Aorta (tissue), 5 donors: ENCODE measurements at places on chromosomes 5 and 9. TPM values are rescaled to one million over a fixed set of nuclear protein-coding genes. Genes with fewer than 3 reads are reported as not detected.

DNA sequence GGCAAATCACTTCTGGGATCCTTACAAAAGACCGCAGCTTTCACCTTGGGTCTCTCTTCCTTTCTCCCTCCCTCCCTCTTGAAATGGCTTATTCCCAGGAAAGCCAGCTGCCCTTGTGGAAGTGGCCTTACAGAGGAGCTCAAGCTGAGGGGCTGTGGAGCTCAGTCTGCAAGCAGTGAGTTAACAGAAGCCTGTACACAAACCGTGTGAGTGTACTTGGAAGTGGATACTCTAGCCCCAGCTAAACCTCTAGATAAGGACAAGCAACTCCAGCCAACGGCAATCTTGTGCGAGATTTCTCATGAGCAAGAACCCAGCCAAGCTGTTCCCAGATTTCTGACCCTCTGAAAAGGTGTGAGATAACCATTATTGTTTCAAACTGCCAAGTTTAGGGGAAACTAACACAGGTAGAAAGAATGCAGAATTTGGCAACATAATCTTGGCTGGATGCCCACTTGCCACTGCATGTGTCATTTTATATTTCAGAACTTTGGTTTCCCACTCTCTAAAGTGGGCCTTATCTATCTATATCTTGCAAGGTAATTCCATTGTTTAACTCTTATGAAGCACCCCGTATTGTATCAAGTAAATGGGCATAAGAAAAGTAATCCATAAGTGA is 85.6 kb downstream of the CDH18 start:
- no peaks in the 10 kb centered on the region for H3K27me3 ChIP-seq
- no peaks in the 10 kb centered on the region for H3K36me3 ChIP-seq
- H3K27ac ChIP-seq = no peak overlapping the region
- no peak overlapping the region for H3K4me3 ChIP-seq

SPATA31E1 gene
- total RNA-seq = not detected

DNA sequence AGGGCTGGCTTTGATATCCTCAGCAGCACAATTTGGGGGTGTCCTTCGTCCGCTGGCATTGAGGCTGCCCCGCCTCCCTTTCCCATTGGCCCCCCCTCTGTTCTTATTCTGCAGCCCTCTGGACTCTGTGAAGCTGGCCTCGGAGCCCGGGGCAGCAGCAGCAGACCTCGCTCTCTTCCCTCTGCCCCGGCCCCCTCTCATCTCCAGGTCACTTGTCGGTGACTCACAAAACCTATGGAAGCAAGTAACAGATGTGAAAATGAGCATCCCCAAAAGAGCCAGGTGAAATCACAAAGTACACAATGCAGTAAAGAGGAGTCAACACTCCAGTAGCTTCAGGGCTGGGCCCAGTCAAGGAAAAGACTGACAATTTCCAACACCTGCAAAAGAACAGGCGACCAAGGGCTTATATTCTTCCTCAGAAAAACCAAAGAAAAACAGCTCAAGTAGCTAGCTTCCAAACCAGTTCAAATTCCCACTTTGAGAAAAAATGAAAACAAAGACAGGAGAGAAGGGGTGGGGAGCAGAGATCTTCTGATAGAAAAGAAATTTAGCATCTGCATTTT is 97.5 kb downstream of the ZNF608 start:
- no peak for DNase-seq
- peaks cover 2% of the 10 kb centered on the region for H3K36me3 ChIP-seq
- H3K27ac ChIP-seq = no peak overlapping the region
- no peaks in the 10 kb centered on the region for H3K27me3 ChIP-seq

DNA sequence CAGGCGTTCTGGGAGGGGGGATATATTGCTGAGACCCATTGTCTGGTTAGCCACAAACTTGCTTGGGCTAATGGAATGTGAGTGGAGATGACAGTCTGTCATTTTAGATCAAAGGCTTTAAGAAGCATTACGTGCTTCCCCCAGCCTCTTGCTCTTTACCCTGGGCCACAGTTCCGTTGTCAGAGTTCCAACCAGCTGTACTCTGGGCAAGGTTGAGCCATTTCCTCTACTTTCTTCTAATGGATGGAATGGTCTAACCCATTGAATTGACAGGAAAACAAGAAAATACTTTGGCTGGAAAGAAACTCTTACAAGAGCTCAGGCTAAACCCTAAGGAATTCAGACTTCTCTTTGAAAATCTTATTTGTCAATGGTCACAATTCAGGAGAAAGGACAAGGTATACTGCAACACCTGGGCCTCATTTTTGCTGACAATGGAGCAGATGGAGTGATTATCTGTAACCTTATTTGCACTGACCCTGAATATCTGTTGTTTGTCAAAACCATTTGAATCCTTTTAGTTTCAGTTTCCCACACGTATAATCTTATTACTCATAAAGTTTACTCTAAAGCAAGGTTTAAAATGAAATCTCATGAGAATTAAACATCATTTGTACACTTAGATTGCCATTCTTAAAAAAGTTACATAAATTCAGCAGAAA is 231.4 kb downstream of the PDE4D start:
- no peak overlapping the region for H3K4me3 ChIP-seq
- DNase-seq = no peak
- no peaks in the 10 kb centered on the region for H3K27me3 ChIP-seq

DNA sequence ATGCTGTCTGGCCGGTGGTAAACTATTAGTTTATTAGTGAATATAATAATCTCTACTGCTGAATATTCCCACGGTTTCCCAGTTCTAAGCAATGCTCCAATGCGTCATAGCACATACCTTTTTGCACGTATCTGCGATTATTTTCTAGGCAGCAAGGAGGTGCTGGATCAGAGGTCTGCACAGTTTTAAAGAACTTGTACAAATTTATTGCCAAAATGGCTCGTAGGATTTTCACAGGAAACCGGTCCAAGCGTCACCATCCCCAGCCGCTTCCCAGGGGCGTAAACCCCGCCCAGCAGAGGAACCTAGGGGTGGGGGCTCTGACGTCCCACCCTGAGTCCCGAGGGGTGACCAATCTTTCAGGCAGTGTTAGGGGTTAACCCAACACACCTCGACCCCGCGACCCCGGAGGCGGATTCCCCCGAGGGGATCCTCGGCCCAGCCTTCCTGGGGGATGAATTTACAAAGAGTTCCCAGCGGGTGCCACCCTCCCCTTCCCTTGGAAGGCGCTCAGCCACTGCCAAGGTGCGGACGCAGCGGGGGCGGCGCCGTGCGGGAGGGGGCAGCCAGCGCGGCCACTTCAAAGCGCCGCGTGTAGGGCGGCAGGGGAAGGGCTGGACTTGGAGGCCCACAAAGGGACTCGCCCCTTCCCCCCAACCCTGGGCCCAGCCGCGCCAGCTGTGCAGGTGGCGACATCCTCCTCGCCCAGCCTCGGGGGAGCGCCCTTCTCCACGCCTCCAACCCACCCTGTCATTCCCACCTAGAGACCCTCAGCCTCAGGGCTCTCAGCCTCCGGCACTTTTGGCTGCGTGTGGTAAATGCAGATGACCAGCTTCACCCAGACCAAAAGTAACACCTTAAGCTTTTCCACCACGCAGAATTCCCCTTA is 43.5 kb upstream of the TCF7 start:
- H3K4me1 ChIP-seq = no peaks in the 10 kb centered on the region
- DNase-seq = no peak
- no peaks in the 10 kb centered on the region for H3K36me3 ChIP-seq
- peak overlapping the region; percentile 43 for H3K4me3 ChIP-seq
- no peak overlapping the region for H3K27ac ChIP-seq

DNA sequence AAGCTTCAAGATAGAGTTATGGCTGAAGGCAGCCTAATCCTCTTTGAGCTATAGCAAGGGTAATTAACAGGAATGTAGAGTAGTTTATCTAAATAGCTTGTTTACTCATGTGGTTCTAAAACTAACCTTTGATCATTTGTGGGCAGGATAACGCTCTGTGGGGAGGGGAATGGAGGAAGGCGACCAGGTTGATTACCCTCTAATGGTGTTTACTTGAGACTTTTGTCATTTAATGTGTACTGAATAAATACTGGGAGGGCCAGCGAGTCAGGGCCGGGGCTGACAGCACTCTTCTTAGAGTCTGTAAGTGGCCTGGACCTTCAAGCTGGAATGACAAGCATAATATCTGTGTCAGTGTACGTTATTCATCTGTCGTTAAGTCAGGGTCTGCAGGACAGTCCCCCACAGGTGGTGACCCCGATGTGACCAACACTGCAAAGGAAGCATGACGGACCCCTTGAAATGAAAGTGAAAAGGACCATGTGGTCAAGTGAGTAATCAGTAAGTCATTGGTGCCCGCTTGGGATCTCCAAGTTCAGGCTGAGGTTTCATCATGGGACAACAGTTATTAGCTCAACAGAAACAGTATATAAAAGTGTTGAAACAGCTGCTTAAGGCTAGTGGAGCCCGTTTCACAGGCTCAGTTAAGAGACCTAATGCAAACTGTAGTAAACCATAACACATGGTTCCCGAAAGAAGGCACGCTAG is 162.6 kb downstream of the CPLANE1 start:
- H3K27me3 ChIP-seq = no peaks in the 10 kb centered on the region
- peaks cover 1% of the 10 kb centered on the region for H3K36me3 ChIP-seq
- no peak for DNase-seq
- no peak overlapping the region for H3K27ac ChIP-seq

DNA sequence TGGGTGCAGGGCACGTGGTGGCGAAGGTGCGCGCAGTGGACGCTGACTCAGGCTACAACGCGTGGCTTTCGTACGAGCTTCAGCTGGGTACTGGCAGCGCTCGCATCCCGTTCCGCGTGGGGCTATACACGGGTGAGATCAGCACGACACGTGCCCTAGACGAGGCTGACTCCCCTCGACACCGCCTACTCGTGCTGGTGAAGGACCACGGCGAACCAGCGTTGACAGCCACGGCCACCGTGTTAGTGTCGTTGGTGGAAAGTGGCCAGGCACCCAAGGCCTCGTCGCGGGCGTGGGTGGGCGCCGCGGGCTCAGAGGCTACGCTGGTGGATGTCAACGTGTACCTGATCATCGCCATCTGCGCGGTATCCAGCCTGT is 2.1 kb downstream of the PCDHA2 start:
- no peaks in the 10 kb centered on the region for H3K27me3 ChIP-seq
- DNase-seq = no peak
- no peak overlapping the region for H3K27ac ChIP-seq
- no peaks in the 10 kb centered on the region for H3K4me1 ChIP-seq
- H3K4me3 ChIP-seq = no peak overlapping the region

BASP1 gene
- 51.5 TPM for total RNA-seq

DROSHA gene
- total RNA-seq = 42.9 TPM

TSSK1B gene
- not detected for total RNA-seq

SLC6A19 gene
- not detected for total RNA-seq

DNA sequence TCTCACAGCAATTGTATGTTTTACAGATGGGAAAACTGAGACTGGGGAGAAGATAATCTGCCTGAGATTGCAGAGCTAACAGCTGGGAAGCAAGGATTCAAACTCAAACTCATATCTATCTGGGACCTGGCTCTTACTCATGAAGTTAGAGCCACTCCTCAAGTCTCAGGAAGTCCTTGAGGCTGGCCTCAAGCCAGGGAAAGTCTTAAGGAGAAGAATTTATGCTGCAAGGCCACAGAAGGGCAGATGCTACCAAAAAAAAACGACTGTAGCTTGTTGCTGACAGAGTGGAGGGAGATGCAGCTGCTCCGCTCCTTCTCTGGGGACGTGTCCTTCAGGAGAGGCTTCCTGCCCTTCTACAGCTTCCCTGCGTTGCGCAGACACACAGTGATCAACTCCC is 39.8 kb downstream of the BARHL1 start:
- H3K27me3 ChIP-seq = no peaks in the 10 kb centered on the region
- DNase-seq = no peak
- peaks cover 12% of the 10 kb centered on the region for H3K36me3 ChIP-seq
- no peaks in the 10 kb centered on the region for H3K4me1 ChIP-seq
- no peak overlapping the region for H3K4me3 ChIP-seq
- H3K27ac ChIP-seq = no peak overlapping the region

- H3K36me3 ChIP-seq = no peaks in the 10 kb centered on the region
- DNase-seq = no peak
- H3K27me3 ChIP-seq = no peaks in the 10 kb centered on the region
- no peaks in the 10 kb centered on the region for H3K4me1 ChIP-seq
- H3K27ac ChIP-seq = no peak overlapping the region
- no peak overlapping the region for H3K4me3 ChIP-seq
Observed at GRCh38 chr9:84891924-84892323, 222.4 kb downstream of the NTRK2 start.

UBE2QL1 gene
- total RNA-seq = 1.6 TPM

THBS4 gene
- total RNA-seq = 2.9 TPM

DNA sequence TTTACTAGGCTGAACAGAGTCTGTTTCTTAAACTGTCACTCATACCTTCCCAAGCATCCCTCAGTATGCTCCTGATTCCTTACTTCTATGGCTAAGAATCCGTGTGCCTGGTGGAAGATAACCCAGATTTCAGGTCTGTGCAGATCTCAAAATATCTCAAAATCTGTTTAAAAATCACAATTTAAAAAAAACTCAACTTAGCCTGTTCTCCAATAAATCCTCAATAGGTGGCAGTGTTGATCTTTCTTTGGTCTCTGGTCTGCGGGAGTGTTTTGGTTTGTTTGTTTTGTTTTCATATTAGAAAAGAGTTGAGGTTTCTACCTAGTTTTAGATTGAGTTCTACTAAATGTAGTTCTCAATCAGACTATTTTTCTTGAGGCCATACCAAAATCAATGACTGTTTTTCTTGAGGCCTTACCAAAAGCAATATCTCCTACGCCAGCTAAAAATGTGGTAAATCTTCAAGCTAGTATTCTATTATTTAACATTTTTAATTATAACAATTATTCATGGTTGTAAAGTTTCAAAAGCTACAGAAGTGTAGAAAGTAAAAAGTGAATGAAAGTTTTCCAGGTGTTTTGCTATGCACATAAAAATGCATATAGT is 57.9 kb downstream of the TGFBR1 start:
- no peak for DNase-seq
- no peak overlapping the region for H3K4me3 ChIP-seq
- H3K27me3 ChIP-seq = no peaks in the 10 kb centered on the region
- H3K36me3 ChIP-seq = no peaks in the 10 kb centered on the region

DNA sequence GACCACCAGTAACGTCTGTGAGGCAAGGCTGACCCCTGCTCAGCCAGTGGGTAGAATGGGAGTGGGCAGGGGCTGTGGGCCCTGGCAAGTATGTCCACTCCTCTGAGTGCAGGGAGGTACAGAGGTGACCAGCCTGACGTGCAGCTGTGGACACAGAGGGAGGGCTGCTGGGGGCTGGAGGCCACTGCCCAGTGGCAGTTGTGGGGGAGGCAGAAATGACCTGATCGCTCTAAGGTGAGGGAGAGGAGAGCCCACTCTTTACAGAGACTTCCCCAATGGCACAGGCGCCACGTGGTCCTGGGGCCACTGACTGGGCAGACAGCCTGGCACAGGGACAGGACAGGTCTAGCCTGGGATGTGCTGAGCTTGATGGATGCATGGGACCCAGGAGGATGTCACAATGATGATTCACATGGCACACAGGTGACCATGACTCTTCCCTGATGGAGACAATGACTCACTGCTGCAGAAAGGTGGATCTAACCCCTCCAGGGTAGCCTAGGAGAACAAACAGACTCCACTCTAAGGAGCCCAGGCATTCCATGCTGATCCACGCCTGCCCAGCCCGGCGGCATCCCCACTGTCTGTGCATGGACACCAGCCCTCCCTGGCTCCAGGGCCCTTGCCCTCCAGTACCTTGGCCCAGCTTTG is 7.7 kb downstream of the LPCAT1 start:
- peak; percentile 32 for DNase-seq
- H3K4me3 ChIP-seq = no peak overlapping the region
- H3K36me3 ChIP-seq = no peaks in the 10 kb centered on the region
- no peaks in the 10 kb centered on the region for H3K27me3 ChIP-seq
- H3K27ac ChIP-seq = no peak overlapping the region

GRCh38 chr9:134406366-134407120 is 80.3 kb downstream of the RXRA start:
- no peaks in the 10 kb centered on the region for H3K27me3 ChIP-seq
- H3K4me3 ChIP-seq = no peak overlapping the region
- DNase-seq = peak; percentile 75
- peak overlapping the region; percentile 48 for H3K27ac ChIP-seq
- peaks cover 3% of the 10 kb centered on the region for H3K4me1 ChIP-seq
- no peaks in the 10 kb centered on the region for H3K36me3 ChIP-seq
